ENCODE measurements at places on chromosomes 6 and 20.

GRCh38 chr6:144349690-144350527 lies 64.8 kb downstream of the UTRN start:
- peak; percentile 90 for DNase-seq

- DNase-seq = peak; percentile 65
These were observed 206.8 kb downstream of the EYA4 start for GRCh38 chr6:133447924-133448323.

DNA sequence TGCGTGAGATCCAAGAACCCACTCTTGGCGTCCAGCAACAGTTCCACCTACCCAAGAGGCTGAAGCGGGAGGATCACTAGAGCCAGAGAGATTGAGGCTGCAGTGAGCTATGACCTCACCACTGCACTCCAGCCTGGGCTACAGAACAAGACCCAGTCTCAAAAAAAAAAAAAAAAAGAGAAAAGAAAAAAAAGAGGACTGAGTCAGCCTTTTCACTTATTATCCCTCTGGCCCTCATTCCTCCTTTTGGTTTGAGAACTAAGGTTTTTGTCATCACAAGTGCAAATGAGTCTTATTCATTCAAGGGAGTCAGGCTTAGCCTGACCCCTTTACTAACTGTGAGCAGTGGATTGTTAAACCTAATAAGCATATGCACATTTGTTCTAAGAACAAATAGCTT lies 37.9 kb upstream of the JARID2 start:
- peak; percentile 4 for DNase-seq

DNA sequence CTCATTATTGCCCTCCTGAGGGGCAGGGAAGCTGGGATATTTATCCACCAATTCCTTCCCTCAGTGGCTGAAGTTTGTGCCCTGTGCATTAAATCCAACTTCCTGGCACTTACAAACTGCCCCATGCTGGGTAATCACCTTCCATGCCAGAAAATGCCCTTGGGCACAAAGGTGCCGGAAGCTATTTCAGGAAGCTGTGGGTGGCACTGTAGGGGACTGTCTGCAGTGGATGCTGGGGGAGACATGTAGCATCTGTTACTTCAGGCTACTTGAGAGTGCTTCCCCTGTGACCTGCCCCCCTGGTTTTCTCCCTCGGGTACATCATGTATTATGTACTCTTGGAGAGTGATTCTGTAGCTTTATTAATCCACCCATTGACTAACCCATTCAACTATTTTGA lies 24.7 kb upstream of the RALGAPA2 start:
- DNase-seq = no peak

DNA sequence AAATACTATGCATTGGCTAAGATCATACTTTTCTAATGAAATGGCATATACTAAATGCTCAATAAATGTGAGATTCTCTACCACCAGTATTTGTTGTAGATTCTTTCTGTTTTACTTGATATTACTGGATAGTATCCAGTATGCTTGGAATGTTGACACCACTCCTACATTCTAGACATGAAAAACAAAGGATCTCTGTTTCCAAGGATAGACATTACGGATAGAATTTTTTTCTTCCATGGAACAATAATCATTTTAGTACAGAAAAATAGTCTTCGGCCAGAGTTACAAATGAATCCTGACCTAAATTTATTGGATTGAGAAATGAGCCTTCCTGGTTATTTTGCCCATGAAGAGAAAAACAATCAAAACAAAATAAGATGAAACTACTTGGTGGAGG lies 258.2 kb upstream of the NT5E start:
- DNase-seq = peak; percentile 78

GRCh38 chr6:20644667-20645370 lies 110.6 kb downstream of the CDKAL1 start:
- peak; percentile 49 for DNase-seq

DNA sequence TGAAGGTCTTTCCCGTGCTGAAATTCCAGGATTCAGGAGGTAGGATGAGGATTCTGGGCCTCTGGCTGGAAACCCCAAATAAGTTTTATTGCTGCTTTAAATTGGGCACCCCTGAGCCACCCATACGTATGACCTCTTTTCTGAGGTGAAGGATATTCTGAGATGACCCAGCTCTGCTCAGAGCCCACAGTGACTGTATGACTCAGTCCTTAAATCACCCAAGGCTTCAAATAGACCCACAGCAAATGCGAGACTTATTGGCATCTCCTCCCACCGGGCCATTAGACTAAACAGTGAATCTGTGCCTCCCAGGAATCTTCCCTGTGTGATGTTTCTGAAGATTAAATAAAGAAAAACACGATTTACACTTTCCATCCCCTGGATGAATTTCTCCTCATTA lies 9.5 kb downstream of the SIRPG start:
- DNase-seq = no peak

DNA sequence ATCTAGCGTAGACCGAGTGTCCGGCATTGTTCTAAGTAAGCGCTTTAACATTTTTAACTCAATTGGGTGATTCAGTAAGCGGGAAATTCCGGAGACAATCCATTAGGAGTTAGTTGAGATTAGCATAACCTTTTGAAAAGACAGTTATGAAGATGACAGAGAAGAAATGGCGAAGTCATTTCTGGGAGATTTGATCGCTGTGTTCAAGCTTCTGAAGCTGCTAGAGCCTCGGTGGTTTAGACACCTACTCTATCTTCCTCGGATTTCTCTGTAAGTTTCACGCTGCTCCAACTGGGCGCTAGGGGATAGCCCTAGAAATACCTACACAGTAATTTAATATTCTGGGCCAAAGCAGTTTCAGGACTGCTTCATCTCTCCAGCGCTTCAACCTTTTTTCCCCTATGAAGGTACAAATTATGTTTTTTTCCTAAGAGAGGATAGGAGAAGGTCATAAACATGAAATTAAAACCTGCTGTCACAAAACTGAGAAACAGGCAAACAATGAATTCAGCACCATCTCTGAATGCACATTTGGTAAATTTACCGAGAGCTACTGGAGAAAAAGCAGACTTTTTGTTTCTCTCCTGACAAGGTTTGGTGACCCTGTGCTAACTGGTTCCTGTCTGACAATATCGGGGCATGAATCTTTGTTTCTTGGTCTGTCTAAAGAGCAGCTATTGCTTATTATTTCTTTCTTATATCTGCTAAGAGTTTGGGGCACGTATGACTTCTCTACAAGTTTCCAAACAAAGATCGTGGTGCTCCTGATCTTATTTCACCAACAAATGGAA lies 22.4 kb downstream of the ZNF311 start:
- peak; percentile 73 for DNase-seq

DNA sequence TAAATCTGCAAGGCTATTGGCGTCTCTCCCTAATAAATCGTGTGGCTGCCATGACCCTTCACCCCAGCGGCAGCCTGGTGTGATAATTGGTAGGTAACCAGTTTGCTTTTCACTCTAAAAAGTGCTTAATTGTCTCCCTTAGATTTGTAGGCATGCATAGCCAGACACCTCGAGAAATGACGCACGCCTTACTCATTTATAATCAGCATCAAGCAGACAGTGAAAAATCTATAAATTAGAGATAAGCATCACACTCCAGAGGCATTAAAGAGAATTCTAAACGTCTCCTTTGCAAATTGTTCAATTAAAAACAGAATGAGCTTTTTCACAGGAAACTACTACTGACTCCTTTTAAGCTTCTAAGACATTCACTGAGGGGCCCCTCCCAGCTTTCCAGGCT lies 110.2 kb upstream of the RPS6KA2 start:
- no peak for DNase-seq

GRCh38 chr6:135393289-135393688 lies 104.3 kb downstream of the AHI1 start:
- peak; percentile 55 for DNase-seq

DNA sequence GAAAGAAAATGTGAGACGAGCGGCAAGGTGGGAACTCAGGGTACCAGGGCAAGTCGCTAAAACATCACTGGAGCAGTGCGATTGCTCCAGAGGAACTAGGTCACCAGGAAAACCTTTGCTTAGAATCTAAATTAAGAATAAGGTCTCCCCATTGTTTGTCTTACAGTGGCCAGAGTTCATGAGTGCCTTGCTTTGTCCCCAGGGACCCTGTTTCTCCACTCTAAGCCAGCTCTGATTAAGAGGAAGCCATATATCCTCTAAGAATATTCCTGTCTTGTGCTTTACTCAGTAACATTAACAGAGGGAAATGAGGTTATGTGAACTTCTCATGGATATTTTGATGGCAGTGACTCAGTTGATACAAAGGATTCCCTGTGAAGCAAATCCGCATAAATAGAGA lies 305.8 kb downstream of the CD83 start:
- DNase-seq = peak; percentile 29

DNA sequence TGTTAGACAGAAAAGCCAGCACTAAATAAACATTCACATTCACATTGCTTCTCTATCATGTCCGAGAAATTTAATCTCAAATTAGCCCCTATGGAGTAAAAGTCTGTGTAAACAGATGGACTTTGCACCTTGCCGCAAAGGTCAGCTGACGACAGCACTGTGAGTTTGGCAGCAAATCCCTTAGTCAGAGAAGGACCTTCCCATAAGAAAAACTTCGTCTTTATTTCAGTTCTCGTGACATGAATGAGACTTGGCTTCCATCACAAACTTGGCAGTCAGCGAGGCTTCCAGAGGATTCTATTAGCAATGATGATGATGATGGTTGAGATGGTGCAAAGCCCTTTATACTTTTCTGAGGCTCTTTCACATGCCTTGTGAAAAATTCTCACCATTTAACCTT lies 133.7 kb upstream of the IFNGR1 start:
- DNase-seq = no peak

GRCh38 chr6:154991207-154991606 lies 3.9 kb upstream of the TIAM2 start:
- no peak for DNase-seq

DNA sequence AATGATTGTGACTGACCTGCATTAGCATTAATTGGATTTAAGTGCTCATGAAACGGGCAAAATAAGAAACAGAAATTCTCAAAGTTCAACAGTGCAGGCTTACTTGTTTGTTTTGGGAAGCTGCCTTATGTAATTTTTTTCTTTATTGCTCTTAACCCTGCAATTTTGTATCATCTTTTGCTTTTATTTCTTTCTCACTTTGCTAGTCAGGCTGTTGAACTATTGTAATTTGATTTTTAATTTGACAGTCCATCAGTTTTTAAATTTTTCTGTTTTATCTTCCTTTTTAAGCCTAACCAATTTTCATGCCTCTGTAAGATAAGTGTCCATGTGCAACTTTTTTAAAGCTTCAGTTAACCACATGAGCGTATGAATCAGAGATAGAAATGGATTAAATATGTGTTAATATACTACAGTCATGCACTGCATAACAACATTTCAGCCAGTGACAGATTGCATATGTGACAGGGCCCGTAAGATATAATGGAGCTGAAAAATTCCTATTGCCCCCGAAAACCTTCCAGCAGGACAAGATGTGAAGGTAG lies 44.6 kb downstream of the PEX7 start:
- peak; percentile 21 for DNase-seq

All from fibroblast of pulmonary artery (primary cell).